ENCODE measurements at places on chromosomes 6 and 20.

DNA sequence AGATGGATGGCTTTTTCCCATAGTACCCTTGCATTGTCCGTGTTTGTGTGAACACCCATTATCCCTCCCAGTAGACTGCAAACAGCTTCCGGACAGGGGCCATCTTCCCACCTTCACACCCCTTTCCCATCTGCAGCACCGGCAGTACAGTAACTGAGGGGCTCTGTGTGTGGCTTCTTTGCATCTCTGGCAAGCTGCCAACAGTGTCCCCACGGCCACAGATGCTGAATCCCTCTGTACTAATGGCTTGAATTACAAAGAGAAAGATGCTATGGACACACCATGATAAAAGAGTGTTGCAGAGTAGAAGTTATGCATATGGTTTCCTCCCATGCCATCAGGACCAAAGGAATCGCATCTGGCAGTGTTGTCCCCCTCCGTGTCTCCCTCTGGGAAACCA, 101.1 kb upstream of the CDYL start:
- no peak for DNase-seq

DNA sequence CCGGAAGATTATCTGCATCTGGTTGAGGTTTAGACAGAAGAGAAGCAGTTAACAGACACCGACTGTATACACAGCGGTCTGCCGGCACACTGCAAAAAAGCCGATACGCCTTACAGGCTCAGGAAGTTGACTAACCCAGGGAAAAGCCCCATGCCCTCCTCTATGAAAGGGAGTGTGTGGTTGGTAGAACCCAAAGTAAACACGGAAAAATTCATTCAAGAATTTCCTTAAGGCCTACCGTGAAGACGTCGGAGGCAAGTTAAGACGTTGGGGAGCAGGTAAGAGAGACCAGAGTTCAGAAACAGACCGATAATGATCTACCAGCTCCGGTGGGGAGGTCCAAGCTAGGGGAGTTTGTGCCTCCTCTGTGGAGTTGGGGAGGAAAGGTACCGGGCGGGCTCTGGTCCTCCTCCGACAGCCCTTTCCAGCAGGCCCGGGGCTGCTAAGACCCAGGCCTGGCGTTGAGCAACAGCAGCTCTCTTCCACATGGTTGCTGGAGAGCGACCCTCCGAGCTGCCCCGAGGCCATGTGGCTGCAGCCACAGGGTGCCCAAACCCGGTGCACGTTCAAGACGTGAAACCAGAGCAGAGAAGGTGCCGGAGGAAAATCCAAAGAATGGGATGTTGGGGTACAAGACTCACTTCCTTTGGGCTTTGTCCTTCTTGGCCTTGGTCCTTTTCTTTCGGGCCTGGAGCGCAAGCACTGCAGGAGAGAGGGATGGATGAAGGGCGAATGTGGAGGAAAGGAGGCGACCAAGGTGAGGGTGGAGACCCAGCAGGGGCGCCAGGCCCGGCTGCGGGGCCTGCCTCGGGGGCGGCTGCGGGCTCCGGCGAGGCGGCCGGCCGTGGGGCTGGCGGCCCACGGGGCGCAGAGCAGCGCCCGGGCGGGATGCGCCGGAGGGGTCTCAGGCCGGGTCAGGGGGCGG, 809 bp downstream of the SRPK1 start:
- peak; percentile 82 for DNase-seq

DNA sequence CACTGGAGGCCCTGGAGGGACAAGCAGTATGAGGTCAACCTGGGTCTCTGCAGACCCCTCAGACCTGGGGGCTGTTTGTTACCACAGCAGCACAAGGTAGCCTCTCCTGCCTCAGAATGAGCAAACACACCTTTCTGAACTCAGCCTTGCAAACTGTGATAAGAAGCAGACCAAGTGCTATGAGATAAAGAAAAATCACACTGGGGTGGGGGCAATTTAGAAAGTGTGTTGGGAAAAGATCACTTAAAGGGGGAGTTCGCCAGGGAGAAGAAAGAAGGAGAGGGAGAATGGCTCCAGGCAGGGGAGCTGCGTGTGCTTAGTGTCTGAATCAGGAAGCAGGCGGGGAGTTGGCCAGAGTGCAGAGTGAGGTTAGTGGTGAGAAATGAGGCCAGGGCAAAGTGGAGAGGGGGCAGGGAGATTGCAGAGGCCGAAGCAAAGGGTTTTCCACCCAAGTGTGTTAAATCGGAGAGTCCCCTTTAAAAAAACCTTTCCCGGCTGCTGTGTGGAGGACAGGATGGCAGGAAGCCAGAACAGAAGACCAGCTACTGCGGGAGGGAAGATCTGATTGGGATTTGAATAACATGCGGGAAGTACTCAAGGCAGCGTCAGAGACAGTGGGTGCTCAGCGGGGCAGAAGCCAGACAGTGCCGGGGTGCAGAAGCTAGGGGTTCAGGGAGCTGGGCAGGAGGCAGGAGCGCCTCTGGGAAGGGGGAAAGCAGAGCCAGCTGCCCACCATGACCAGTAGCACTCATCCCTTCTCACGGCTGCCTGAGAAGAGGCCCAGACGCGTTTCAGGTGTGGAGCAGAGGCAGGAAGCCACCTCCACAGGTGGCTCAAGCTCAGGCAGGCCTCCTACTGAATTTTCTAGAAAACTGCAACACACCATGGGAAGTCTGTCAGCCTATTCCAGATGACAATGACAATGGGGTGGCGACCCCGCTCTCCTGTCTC, 9.0 kb downstream of the ADA start:
- peak; percentile 51 for DNase-seq

DNA sequence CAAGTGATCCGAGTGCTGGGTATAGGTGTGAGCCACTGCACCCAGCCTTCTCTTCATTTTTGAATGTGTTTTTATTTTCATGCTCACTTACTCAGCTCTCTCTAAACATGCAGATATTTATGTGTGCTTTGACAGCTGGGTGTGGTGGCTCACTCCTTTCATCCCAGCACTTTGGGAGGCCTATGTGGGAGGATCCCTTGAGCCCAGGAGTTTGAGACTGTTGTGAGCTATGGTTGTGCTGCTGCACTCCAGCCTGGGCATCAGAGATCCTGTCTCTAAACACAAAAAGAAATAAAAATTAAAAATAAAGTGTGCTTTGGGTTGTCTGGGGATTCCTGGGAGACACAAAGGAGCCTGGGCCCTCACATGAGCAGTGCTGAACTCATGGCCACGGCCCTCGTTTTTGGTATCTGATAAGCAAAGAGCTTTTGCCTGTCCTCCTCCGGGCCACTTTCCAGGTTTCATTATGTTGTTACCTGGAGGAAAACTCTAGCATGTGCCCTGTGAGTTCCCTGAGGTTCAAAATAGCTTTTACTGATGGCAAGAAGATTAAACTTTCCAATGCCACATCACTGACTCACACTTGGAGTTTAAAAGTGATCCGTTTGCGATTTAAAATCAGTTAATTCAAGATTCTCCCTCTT, 78.5 kb downstream of the CD164 start:
- DNase-seq: no peak

DNA sequence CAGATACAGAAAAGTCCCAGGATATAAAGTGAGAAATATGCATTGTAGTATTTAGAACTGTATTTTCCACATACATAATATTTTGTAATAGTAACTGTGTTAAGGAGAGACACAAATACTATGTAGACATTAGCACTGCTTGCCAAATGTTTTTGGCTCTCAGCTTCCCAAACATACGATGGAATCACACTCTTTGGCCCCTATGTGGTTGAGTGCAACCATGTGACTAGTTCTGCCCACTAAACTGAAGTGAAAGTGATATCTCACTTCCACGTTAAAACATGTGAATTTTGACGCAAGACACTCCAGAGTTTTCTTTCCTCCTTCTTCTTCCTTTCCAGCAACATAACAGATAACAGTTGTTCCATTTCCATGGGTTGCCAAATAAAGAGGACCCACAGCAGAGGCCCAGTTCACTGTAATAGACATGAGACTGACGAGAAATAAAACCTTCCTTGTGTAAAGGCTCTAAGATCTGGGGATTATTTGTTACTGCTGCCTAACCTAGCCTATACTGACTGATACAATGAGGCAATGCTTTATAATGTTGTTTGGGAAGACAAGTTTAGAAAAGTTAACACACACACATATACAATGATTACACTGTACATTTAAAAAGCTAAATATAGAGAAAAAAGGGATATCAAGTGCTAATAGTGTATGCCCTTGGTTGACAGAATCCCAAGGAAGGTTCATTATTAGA, 97.2 kb downstream of the PTPRT start:
- no peak for DNase-seq

DNA sequence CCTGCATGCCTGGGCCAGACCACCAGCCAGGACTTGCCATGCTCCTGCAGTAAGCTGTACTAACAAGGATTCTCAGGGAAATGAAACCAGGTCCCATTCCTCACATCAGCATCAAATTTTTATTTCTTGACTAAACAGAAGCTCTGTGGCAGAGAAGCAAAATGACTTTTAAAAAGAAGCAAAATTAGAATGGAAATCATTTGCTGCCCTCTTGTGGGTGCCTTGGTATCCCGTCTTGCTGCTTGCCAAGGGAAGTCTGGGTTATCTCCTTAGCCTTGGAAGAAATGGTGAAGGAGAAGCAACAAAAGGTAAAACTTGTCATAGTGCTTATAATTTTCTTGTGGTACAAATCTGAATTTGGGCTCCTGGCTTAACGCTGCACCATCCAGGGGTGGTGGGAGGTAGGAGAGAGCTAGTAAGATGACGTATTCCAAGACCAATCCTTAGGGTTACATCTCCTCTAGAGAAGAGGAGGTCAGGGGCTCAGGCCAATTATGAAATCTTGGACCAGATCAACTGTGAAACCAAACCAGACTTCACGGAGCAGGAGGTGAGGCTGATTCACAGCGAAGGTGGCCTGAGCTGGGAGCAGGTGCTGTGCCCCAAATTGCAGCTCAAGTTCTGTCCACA, 107.5 kb downstream of the FAXC start:
- peak; percentile 8 for DNase-seq

GRCh38 chr6:7505189-7505699, 36.2 kb upstream of the DSP start:
- no peak for DNase-seq

DNA sequence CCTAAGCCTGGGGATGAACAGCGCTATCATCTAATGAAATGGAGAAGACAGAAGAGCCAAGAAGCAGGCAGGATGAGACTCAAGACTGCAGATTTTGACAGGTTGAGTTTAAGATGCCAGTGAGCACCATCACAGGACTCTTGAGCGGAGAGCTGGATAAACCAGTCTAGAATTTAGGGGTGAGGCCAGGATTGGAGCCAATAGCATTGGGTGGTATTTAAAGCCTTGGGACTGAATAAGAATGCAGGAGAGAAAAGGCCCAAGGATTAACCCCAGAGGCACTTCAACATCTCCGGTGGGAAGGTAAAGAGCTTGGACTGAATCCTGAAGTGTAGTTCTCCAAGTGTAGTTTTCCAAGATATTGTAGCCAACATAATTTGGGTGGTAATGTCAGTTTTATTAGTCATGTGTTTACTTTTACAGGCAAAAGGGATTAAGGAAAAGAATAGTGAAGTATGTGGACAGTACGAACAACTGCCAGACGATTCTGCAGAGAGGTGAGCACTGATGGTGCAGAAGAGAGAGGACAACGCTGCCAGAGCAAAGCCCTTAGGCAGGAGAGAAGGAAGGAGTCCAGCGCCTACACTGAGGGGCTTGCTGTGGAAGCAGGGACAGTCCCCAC, 85.2 kb downstream of the DTNBP1 start:
- no peak for DNase-seq

Measured in activated CD4-positive, alpha-beta T cell treated with anti-CD3 and anti-CD28 coated beads, Interleukin-10, Interleukin-2, amounts not matched to agents 100 ng/mL and 50 ng/mL, durations not matched to agents 16 hours and 8 hours (primary cell).